Lung microvascular endothelial cell (primary cell): ENCODE measurements at places on chromosomes 7 and 10. TPM values are rescaled to one million over a fixed set of nuclear protein-coding genes. Genes with fewer than 3 reads are reported as not detected.

DNA sequence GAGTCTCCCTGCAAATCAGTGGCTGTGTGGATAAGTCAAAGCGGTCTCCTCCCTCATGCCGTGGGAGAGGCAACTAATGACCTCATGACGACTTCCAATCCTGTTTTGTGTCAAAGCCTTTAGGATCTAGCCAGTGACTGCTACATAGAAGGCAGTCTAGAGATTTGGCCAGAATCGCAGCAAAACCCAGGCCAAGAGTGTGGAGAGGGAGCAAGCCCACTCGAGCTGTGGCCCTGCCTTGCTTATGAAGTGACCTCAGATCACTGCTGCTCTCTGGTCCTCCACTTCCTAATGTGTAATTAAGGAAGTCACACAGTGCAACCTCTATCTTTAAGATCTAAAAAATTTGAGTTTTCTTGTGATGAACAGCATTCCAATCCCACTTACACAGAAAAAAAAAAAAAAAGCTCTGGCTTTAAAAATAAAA lies 296.7 kb upstream of the KLF6 start:
- peak; percentile 64 for DNase-seq

- DNase-seq: no peak
Measured at GRCh38 chr7:130154501-130155317, 50.5 kb downstream of the TMEM209 start.

The CALHM1 gene
- not detected in 2 replicates for total RNA-seq

- DNase-seq: no peak
Measured at GRCh38 chr10:114208351-114208750, 29.2 kb downstream of the TDRD1 start.

The KLF14 gene
- not detected in 2 replicates for total RNA-seq
